Esophagus muscularis mucosa (tissue), 4 donors: ENCODE measurements at places on chromosomes 3 and 15. TPM values are rescaled to one million over a fixed set of nuclear protein-coding genes. Genes with fewer than 3 reads are reported as not detected.

Gene GNB4
- total RNA-seq: 78.9 TPM

Gene SAMD7
- not detected for total RNA-seq

Gene GREM1
- total RNA-seq: 42.0 TPM

Gene PCLAF
- total RNA-seq: not detected

Gene PRTG
- 0.42 TPM for total RNA-seq

Gene SST
- 2.0 TPM for total RNA-seq

DNA sequence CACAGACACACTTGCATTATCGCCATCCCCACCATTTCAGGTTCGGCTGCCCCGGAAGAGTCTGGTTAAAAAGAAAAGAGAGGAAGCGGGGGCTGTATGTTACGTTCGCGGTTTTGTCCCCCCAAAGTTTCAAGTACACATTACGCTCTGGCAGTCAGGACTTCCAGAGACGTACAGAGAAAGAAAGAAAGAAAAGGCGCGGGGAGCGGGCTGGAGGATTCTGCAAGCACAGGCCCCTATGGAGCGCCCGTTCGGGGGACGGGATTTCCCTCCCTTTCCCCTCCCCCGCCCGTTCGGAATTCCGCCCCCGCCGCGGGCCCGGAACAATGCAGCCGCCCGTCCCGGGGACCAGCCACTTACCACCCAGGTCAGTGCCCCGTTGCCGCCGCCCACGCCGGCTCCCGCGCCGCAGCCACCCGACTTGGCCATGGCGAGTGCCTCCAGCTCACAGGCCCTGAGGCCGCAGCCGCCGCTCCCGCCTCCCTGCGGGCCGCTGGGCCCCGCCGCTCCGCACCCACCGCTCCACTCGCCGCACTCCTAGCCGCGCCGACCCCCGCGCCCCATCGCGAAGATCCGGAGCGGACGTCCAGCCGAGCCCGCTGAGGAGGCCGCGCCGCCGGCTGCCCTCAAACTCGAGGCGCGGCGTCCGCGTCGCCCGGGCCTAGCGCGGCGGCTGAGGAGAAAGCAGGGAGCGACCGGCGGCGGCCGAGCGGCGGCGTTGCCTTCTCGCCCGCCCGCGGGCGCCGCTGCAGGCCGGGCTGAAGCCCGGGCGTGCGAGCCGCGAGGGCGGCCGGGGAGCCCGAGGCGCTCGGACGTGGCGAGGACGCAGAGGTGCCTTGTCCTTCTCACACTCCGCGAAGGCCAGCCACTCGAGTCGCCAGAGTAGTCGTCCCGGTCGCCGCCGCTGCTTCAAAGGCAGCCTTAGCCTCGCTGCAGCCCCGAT lies 567 bp downstream of the TOP2B start:
- H3K27ac ChIP-seq: peak overlapping the region; percentile 96
- no peak for DNase-seq
- H3K4me1 ChIP-seq: peaks cover 48% of the 10 kb centered on the region

- H3K27me3 ChIP-seq: no peaks in the 10 kb centered on the region
- H3K4me1 ChIP-seq: peaks cover 5% of the 10 kb centered on the region
- no peak overlapping the region for H3K4me3 ChIP-seq
- no peak overlapping the region for H3K27ac ChIP-seq
Observed at GRCh38 chr3:72517336-72517735, 330.9 kb downstream of the SHQ1 start.

DNA sequence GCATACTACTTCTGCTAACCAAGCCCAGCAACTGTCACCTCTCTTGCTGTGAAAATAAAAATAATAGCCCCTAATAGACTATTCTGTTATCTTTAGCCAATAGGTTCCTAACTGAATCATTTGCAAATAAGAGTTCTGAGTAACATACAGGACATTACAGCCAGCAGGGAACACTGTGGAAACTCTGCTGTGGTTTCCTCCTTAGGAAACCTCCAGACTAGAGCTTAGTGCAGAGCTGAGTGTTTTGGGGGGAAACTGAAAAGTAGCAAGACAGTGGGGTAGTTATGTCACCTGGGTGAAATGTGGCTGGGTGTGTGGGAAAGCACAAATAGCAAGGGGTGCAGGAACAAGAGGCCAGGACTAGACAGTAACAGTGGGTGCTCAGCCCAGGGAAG lies 32.4 kb downstream of the DZIP1L start:
- DNase-seq: peak; percentile 55
- H3K4me3 ChIP-seq: no peak overlapping the region
- H3K27me3 ChIP-seq: no peaks in the 10 kb centered on the region
- H3K4me1 ChIP-seq: peaks cover 16% of the 10 kb centered on the region

DNA sequence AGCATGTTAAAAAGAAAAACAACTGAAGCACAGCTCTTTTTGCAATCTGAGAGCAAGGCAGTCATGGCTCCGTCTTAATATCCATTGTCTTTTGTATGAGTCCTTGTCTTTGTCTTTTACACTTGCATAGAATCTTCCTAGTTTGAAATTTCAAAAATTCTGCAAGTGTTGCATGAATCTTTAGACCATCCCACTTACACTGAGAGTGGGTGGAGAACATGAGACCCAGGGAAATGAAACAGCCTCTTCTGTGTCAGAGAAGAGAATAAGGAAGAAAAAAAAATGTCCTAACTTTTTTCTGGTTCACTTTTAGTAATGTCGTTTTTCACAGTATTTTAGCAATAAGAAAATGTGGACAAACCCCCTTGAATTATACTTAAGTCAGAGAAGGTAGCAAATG lies 12.1 kb upstream of the DCLK3 start:
- H3K36me3 ChIP-seq: no peaks in the 10 kb centered on the region
- H3K27me3 ChIP-seq: no peaks in the 10 kb centered on the region
- DNase-seq: no peak
- H3K4me1 ChIP-seq: no peaks in the 10 kb centered on the region

DNA sequence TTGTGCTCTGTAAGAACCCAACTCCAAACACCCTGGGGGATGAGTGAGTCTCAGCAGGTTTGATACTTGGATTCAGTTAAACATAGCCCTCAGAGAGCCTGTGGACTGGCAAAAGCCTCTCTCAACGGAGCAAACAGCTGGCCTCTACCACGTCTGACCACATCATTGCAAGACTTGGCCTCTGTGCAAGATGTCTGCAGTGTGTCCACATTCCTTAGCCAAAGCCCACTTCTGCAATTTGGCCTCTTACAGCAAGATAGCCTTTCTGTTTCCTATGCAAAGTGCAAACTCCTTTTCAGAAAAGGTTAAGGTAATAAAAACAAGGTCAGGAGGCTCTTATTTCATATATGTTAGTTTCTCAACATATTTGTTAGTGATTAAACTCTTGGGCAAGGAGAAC lies 27.9 kb downstream of the FBN1 start:
- DNase-seq: no peak
- no peak overlapping the region for H3K4me3 ChIP-seq
- no peaks in the 10 kb centered on the region for H3K27me3 ChIP-seq
- peaks cover 4% of the 10 kb centered on the region for H3K4me1 ChIP-seq

DNA sequence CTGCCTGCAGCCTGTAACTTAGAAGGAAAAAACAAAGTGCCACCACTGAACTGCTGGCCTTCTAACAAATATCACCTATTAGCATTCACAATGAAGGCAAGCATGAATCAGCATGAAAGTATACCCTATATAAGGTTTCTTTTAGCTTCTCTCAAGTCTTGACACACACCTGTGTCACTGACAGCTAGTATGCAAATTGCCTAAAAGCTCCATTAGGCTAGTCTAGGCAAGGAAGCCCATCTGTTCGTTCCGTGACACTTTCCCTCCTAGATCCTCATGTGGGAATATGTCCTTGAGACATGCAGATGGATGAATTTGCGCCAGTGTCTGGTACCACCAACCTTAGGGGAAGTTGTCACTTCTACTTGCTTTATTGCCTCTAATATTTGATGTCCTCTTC lies 129.3 kb downstream of the RBMS3 start:
- no peak overlapping the region for H3K27ac ChIP-seq
- H3K36me3 ChIP-seq: no peaks in the 10 kb centered on the region
- H3K4me1 ChIP-seq: peaks cover 67% of the 10 kb centered on the region
- no peak for DNase-seq
- no peaks in the 10 kb centered on the region for H3K27me3 ChIP-seq
- no peak overlapping the region for H3K4me3 ChIP-seq

DNA sequence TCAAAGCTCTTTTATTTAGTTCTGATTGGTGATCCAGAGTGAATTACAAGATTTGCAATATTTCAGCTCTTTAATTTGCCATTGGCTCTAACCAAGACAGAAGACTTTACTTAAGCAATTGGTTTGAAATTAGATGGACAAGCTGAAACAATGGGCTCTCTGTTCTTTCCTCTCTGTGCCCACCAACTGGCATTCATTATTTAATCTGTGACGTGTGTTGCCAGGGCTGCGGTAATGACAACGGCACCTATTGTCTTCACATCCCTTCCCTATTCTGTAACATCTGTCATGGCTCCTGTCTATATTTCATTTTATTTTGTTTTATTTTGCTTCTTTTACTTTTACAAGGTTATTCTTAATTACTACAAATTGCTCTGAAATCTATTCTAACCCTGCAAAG lies 33.9 kb downstream of the PLD1 start:
- H3K27ac ChIP-seq: no peak overlapping the region
- no peaks in the 10 kb centered on the region for H3K27me3 ChIP-seq
- H3K4me1 ChIP-seq: peaks cover 18% of the 10 kb centered on the region
- H3K36me3 ChIP-seq: no peaks in the 10 kb centered on the region
- no peak overlapping the region for H3K4me3 ChIP-seq

GRCh38 chr3:165254812-165255211 lies 58.6 kb upstream of the SLITRK3 start:
- H3K27ac ChIP-seq: peak overlapping the region; percentile 52
- H3K36me3 ChIP-seq: no peaks in the 10 kb centered on the region
- H3K4me3 ChIP-seq: no peak overlapping the region
- no peak for DNase-seq

DNA sequence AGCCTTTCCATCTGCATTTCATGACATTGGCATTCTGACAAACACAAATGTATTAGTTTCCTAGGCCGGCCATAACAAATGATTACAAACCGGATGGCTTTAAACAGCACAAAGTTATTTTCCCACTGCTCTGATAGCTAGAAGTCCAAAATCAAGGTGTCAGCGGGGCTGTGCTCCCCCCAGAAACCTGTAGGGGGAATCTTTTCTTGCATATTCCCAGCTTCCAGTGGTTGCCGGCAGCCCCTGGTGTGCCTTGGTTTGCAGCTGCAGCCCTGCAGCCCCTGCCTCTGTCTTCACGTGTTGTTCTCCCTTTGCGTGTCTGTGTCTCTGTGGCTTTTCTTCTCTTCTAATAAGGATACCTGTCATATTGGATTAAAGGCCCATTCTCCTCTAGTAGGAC lies 79.0 kb upstream of the CDV3 start:
- H3K4me1 ChIP-seq: no peaks in the 10 kb centered on the region
- H3K27ac ChIP-seq: no peak overlapping the region
- peak; percentile 88 for DNase-seq
- H3K4me3 ChIP-seq: no peak overlapping the region
- H3K27me3 ChIP-seq: no peaks in the 10 kb centered on the region

DNA sequence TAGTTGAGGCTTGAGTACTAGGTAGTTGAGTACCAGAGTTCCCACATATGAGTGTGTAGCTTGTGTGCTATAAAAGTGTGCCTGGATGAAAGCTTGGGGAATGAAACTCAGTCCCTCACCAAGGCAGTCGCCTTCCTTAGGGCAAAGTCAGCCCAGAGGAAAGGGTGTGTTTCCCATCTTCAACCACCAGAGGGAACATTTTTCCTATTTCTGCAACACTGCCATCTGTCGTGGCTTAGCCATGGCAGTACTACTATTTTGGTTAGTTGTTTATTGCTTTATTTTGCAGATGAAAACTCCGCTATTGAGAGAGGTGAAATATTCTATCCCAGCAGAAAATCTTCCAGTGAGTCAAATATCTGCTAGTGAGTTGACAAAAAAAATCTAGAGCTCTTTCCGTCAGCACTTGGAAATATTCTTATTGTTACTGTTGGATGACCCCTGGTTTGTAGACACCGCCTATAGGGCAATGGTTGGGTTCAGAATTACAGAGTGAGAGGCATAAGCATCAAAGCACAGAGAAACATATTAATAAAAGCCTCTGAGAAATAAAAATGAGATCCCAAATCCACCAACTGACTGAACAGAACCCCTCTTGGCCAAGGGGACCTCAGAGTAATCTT lies 239.9 kb downstream of the CPNE4 start:
- no peak overlapping the region for H3K4me3 ChIP-seq
- no peak overlapping the region for H3K27ac ChIP-seq
- DNase-seq: no peak
- no peaks in the 10 kb centered on the region for H3K36me3 ChIP-seq

GRCh38 chr15:51403946-51404695 lies 62.7 kb downstream of the GLDN start:
- no peak overlapping the region for H3K4me3 ChIP-seq
- peak; percentile 79 for DNase-seq
- H3K4me1 ChIP-seq: no peaks in the 10 kb centered on the region
- H3K36me3 ChIP-seq: no peaks in the 10 kb centered on the region
- no peak overlapping the region for H3K27ac ChIP-seq

- H3K4me3 ChIP-seq: peak overlapping the region; percentile 68
- DNase-seq: no peak
- no peaks in the 10 kb centered on the region for H3K27me3 ChIP-seq
- H3K27ac ChIP-seq: peak overlapping the region; percentile 90
- H3K4me1 ChIP-seq: peaks cover 24% of the 10 kb centered on the region
Observed at GRCh38 chr15:34341381-34342212, 1.3 kb downstream of the NOP10 start.

DNA sequence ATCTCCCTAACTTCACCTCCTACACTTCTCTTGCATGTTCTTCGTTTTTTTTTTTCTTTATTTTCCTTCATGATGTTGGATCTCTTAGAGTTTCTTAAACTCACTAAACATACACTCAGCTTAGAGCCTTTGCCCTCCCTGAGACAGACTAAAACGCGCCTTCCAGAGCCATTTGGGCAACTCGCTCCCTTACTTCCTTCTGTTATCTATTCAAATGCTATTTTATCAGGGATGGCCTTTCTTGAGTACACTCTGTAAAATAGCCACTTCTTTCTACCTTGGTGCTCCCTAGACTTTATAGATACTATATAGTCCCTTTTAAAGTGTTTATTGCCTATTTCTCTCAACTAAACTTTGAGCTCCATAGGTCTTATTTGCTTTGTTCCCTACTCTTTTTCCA lies 598.2 kb upstream of the NECTIN3 start:
- no peak overlapping the region for H3K4me3 ChIP-seq
- no peaks in the 10 kb centered on the region for H3K4me1 ChIP-seq
- H3K36me3 ChIP-seq: no peaks in the 10 kb centered on the region

DNA sequence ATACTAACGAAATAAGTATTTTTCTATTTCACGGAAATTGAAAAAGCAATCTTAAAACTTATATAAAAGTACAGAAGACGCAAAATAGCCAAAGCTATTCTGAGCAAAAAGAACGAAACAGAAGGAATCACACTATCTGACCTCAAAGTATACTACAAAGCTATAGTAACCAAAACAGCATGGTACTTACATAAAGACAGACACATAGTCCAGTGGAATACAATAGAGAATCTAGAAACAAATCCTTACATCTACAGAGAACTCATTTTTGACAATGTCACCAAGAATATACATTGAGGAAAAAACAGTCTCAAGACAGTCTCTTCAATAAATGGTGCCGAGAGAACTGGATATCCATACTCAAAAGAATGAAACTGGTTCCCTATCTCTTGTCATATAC lies 246.0 kb downstream of the ISL2 start:
- no peaks in the 10 kb centered on the region for H3K36me3 ChIP-seq
- no peaks in the 10 kb centered on the region for H3K4me1 ChIP-seq
- no peak overlapping the region for H3K27ac ChIP-seq
- H3K27me3 ChIP-seq: no peaks in the 10 kb centered on the region

- H3K36me3 ChIP-seq: no peaks in the 10 kb centered on the region
- no peaks in the 10 kb centered on the region for H3K27me3 ChIP-seq
- H3K27ac ChIP-seq: no peak overlapping the region
- no peak for DNase-seq
- no peaks in the 10 kb centered on the region for H3K4me1 ChIP-seq
- no peak overlapping the region for H3K4me3 ChIP-seq
Observed at GRCh38 chr3:82654708-82655107, 893.3 kb upstream of the GBE1 start.

GRCh38 chr15:58830556-58830955 lies 59.5 kb downstream of the MINDY2 start:
- no peaks in the 10 kb centered on the region for H3K4me1 ChIP-seq
- no peak overlapping the region for H3K4me3 ChIP-seq
- H3K27ac ChIP-seq: no peak overlapping the region
